Amygdala (tissue), 56 donors: ENCODE measurements at places on chromosomes 5 and 9.

DNA sequence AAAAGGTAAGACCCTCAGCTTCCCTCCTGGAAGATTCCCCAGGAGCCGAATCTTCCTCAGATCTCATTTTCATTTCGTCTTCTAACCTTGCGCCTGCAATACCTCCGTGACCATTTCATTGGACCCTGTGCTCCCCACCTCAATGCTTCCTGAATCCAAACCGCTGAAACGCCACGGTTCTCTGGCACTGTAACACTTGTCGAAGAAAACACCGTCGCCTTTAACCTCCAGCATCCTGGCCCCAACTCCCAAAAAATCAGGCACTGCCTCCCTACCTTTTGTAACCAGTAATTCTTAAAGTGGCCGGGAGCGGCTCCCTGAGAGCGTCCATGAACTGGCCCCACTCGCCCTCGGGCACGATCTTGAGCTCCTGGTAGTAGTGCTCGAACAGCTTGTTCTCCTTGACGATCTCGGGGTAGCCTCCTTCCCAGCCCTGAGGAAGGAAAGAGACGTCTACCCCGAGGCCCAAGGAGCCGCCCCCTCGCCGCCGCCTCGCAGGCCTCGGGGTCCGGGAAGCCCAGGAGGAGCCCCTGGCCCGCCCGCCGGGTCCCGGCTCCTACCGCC is 438 bp downstream of the NSUN2 start:
- DNase-seq, result no peak

DNA sequence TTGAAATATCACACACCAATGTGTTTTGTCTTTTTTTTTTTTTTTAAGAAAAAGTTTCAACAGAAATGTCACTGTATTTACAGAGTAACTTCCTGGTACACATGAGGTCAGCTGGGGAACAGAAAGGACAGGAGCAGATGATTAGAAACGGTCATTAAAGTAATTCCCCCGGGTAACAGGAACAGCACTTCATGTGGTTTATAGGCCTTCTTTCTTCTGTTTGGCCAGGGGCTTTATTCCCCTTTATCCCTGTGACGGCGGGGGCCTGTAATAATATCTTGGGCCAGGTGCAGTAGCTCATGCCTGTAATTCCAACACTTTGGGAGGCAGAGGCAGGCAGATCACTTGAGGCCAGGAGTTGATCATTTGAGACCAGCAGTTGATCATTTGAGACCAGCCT is 30.5 kb upstream of the MSH3 start:
- DNase-seq, result no peak

DNA sequence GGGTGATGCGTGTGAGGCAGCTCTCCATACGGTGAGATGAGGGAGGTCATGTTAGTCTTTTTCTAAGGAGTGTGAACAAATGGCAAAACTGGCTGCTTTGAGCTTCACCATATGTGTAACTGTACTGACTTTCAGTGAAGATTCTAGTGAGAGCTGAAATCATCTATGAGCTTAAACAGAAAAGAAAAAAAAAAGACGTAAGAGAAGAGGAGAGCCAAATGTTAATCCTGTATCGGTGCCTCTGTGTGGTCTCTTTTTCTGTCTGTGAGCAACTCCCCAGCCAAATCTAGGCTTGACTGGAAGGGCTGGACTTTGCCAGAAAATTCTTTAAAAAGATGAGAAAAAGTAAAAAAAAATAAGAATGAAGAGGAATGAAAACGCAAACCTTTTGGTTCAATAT is 209.7 kb upstream of the TUT7 start:
- no peak for DNase-seq

DNA sequence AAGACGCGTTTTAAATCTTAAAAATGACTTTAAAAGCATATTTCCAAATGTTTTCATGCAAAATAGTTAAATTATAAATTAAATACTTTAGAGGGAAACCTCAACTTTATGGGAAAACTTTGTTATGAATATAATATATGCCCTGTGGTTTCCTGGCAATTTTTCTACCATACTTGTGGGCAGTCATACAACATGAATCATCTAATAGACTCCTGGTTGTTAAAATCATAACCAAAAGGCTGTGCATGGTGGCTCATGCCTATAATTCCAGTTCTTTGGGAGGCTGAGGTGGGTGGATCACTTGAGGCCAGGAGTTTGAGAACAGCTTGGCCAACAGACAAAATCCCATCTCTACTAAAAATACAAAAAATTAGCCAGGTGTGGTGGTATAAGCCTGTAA is 18.2 kb downstream of the ATP10B start:
- no peak for DNase-seq

GRCh38 chr5:95664204-95664786 is 17.7 kb downstream of the RFESD start:
- peak; percentile 3 for DNase-seq

DNA sequence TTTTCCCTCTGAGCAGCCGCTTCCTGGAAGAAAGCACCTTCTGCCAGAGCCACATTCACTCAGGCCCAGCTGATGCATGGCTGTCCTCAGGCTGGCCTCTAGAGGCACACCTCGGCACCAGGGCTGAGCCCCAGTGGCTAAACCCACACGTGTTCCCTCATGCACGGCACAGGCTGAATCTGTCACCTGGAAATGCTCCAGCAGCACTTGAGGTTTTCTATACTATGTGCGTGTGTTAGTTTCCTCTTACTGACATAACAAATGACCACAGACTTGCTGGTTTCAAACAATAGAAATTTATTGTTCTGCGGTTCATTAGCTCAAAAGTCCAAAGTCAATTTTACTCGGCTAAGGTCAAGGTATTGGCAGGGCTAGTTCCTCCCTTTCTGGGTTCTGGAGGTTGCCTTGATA is 141.4 kb downstream of the LRRC70 start:
- DNase-seq, result no peak

- no peak for DNase-seq
These were observed 1.1 kb downstream of the ARL10 start for GRCh38 chr5:176366232-176366894.

DNA sequence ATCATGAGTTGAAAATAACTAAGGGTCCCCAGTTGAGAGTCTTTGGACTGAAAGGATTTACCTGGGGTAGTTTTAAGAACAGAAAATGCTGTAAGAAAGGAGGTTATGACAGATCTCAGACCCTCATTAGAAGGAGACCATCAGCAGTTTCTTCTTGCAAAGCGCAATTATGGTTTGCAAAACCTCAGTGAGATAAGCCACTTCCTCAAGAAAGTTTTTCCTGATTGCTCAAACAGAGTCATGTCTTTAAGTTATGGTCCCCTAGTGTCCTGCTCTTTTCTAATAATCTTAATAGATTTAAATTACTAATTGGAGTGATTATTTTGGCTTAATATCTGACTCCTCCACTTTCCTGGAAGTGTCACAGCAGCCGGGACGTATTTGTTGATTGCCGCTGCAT is 293.2 kb upstream of the KLF4 start:
- no peak for DNase-seq

GRCh38 chr9:72600671-72601070 is 79.3 kb downstream of the TMC1 start:
- no peak for DNase-seq

- no peak for DNase-seq
These were observed 70.4 kb upstream of the DAP start for GRCh38 chr5:10831419-10831818.

- DNase-seq, result no peak
These were observed 251.2 kb upstream of the RORB start for GRCh38 chr9:74245866-74246497.

DNA sequence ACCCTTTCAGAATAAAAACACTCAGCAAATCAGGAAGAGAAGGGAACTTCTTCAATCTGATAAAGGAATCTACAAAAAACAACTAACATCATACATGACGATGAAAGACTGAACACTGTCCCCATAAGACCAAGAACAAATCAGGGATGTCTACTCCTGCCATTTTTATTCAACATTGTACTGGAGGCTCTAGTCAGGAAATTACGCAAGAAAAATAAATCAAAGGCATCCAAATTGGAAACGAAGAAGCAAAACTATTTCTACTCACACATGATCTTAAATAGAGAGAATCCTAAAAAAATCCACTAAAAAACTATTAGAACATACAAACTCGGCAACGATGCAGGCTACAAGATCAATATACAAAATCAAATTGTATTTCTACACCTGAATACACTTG is 42.3 kb downstream of the IPPK start:
- no peak for DNase-seq

GRCh38 chr5:151492729-151493128 is 45.3 kb downstream of the SLC36A1 start:
- no peak for DNase-seq

DNA sequence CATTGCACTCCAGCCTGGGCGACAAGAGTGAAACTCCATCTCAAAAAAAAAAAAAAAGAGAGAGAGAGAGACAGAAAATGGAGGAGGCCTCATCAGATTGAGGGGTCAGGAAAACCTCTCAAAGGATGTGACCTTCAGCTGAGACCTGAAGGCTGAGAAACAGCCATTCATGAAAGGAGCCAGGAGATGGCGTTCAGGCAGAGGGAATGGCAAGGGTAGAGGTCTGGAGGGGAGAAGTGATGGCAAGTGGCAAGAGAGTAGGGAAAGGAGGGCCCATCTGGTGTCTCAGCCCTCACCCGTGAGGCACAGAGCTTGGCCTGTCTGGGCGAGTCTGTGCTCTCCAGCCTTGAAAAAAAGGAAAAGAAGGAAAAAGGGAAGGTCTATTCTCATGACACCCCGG is 17.0 kb downstream of the CAMK2A start:
- no peak for DNase-seq

GRCh38 chr5:57191163-57191562 is 17.3 kb downstream of the GPBP1 start:
- DNase-seq, result no peak

DNA sequence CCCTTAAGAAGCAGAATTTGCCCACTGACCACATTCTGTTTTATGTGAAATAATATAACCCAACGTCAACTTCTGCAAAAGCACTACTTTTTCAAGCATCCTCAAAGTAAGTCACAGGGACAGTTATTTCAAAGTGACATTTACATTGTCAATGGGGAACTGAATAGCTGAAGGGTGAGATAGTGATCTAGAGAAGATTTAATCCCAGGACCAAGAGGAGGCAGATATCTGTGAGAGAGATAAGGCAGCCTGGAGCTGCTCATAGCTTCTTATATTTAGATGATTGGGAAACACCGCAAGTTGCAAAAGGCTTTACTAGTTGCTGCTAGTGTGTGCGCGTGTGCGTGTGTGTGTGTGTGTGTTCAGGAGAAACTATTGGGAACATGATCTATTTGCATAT is 210.4 kb upstream of the RFX3 start:
- no peak for DNase-seq
